ENCODE measurements at places on chromosomes 12 and 14.
A peak's percentile ranks its signal among the peaks of the same experiment; 100 is the strongest.

DNA sequence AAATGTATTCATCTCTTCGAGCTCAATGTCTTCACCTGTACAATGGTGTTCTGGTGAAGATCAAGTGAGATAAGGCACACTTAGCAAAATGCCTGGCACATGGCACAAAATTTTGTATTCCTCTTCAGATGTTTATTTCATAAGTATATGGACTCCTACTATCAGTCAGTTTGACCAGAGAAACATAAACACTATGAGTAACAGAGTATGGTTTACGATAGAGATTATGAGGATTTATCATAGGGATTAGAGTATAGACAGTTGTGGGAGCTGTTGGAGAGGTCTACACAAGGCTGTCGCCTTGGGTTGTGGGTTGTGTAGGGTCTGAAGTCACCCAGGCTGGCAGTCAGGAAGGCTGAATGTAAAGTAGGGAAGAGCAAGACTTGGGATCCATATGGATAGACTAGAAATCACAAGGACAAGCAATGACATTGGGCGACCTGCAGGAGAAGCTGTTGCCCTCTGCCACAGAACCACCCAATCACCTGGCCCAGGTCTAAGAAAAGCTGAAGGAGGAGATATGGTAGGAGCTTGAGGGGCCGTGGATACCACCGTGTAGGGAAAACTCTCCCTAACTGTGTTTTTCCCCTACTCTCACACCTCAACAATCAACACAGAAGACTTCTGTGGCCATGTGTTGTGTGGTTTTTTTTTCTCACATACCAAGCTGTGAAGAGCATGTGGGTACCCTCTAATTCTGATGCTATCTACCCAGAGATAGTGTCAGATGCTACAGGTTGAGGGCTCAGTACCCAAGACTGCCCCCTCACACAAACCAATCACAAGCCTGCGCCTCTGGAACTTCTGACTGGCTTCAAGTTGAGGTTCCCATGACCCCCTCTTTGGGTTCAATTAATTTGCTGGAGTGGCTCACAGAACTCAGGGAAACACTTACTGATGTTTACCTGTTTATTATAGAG, 27.2 kb upstream of the RESF1 start:
- peak; percentile 53 for DNase-seq

DNA sequence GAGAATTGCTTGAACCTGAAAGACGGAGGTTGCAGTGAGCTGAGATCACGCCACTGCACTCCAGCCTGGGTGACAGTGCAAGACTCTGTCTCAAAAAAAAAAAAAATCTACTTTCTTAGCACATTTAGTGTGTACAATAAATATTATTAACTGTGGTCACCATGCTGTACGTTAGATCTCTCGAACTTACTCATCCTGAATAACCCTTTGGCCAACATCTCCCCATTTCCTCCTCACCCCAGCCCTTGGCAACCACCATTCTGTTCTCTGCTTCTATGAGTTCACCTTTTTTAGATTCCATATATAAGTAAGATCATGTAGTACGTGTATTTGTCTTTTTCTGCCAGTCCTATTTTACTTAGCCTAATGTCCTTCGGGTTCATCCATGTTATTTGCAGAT, 13.4 kb downstream of the FUT8 start:
- no peak for DNase-seq

DNA sequence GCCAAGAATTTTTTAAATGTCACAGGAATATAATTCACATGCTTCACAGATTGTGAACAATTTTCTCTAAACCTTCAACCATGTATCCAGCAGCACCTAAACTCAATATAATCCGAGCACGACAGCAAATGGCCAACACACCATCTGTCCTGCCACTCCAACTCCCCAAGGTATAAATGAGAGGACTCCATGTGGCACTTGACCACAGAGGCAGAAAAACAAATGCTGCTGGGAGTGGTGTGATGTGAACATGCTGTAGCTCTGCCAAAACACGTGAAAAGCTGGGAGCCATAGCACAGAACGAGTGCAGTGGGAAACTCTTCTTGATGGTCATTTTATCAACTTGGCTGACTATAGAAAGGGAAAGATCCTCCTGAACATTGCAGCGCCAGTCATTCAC, 70.9 kb downstream of the LLPH start:
- no peak for DNase-seq

DNA sequence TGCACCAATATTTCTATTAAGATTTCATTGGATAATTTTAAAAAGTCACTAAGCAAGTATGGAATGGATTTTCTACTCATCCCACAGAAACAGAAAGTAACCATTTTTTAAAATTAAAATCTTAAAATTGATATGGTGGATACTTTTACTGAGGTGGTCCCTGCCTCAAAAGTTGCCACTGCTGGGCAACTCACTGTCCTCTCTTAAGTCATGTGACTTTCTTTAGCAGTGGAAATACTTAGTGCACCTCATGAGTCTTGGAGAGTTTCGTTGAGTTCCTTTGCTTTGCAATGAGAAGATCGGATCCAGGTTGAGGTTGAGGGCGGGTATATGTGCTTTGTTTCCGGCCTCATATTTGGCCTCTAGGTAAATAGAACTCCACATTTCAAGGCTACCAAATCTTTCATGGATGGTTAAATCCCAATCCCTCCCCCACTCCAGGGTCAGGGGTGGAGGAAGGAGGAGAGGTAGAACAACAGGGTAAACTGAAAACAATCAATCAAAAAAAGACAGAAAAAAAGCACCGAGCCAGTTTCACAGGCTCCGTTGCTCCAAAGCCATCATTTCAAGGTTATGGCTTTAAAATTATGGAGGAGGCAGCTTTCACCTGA, 39.5 kb upstream of the DUSP6 start:
- DNase-seq = no peak

DNA sequence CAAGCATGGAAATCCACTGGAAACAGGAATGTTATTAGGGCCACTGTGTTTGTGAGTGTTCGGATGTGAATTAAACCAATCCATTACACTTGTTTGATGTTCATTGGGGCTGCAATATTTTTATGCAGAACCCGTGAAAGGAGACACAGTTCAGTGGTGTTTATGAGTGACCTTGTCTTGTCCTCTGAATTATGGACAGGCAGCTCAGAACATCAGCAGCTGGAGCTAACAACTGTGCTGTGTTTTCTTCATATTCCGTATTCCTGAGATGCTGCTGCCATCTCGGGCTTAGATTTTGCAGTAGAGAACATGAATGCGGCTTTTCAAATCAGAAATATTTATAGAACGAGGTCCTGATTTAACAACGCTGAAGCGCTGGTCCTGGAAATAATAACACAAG, 20.3 kb upstream of the CACNA1C start:
- DNase-seq = no peak

DNA sequence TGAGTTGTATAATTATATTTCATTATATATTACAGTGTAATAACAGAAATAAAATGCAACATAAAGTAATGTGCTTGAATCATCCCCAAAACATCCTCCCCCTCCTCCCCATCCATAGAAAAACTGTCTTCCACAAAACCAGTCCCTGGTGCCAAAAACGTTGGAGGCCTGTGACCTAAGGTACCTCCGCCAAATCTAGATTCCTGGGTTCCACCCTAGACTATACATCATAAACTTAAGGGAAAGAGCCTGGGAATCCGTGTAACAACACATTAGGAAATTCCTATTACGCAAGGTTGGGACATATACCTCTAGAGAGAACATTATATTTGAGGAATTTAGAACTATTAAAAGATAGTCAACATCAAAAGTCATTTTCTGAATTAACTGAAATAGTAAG, 38.0 kb downstream of the SPPL3 start:
- DNase-seq = peak; percentile 78

- peak; percentile 66 for DNase-seq
These were observed 33.0 kb downstream of the FRMD6 start for GRCh38 chr14:51684760-51685159.

GRCh38 chr12:106358396-106359241, 1.1 kb downstream of the POLR3B start:
- DNase-seq = peak; percentile 93

DNA sequence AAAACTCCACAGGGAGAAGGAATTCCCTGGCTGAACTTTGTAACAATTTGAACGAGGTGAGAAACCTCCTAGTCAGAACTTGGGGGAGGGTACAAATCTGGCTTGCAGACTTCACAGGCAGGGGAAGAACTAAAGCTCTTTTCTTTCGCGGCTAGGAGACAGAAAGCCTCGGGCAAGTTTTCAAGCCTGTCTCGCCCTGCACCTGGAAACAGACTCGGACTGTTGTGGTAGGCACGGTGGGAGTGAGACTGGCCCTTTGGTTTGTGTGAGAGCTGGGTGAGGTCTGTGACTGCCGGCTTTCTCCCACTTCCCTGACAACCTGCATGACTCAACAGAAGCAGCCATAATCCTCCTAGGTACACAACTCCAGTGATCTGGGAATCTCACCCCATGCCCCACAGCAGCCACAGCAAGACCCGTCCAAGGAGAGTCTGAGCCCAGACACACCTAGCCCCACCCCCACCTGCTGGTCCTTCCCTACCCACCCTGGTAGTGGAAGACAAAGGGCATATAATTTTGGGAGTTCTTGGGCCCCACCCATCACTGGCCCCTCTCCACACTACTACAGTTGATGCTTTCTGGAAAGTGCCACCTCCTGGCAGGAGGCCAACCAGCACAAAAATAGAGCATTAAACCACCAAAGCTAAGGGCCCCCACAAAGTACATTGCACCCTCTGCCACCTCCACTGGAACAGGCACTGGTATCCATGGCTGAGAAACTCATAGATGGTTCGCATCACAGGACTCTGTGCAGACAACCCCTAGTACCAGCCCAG, 102.7 kb upstream of the ST8SIA1 start:
- DNase-seq = no peak

- DNase-seq = no peak
These were observed 626 bp downstream of the LHX5 start for GRCh38 chr12:113470871-113471618.

- DNase-seq = no peak
These were observed 24.6 kb upstream of the SERPINA1 start for GRCh38 chr14:94412671-94413638.

DNA sequence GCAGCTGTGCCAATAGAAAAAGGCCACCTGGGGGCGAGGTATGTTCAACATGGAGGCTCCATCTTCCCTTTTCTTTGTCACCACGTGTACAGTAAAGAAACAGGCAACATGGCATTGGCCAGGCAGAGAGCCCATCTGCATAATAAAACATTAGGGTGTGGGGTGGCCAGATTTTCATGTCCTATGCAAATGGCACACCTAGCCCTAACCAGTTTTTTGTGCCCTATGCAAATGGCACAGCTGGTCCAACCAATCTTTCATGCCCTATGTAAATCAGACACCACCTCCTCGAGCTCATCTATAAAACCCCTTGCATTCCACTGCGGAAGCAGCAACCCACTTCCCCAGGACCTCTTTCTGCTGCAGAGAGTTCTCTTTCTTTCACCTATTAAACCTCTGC, 149.1 kb upstream of the RGS6 start:
- no peak for DNase-seq

GRCh38 chr12:114166362-114166761, 200.2 kb upstream of the RBM19 start:
- peak; percentile 2 for DNase-seq

DNA sequence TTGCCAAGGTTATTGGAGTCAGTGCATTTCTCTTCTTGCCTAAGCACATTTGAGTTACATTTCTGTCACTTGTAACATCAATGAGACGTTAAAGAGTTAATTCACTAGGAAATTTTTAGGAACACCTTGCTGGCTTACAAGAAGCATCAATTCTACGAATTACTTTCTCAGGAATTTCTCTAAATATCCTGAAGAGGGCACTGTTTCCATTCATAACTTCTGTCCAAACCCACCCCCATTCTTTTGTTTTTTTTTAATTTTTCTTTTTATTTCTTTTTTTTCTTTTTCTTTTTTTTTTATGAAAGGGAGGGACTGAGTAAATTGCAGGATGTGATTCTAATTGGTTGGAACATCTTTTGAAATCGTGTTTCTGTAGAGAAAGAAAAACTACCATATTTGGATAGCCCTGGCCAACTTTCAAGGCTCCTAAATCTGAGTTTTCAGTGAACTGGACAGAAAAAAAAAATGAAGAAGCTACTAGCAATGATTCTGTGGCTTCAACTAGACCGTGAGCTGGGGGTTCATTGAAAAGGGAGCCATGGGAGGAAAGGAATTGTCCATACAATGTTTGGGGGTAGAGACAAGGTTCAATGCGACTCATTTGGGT, 285.3 kb downstream of the DAD1 start:
- DNase-seq = peak; percentile 7

- peak; percentile 53 for DNase-seq
These were observed 27.6 kb downstream of the WASHC3 start for GRCh38 chr12:102033991-102034745.

DNA sequence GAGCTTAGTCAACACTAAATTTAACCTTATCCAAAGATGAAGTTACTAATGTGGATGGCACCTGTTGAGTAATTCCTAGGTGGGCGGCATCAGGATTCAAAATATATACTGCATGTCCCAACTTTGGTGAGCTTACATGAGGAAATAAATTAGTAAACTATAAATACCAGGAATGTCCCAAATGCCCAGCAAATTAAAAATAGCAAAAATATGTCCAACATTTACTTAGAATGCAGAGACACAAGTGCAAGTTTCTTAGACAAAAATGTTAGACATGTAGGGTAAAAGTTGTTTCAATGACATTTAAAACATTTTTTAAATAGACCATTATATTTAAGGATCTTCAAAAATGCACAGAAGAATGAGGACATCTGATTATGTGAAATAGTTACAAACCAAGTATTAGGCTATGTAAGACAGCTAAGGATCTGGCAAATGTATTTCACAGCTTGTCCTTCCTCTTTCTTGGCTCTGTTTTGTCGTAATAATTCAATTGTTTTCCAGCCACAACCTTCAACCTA, 115.9 kb downstream of the NAV3 start:
- peak; percentile 54 for DNase-seq

GRCh38 chr12:10663869-10664268, 10.0 kb downstream of the STYK1 start:
- no peak for DNase-seq

DNA sequence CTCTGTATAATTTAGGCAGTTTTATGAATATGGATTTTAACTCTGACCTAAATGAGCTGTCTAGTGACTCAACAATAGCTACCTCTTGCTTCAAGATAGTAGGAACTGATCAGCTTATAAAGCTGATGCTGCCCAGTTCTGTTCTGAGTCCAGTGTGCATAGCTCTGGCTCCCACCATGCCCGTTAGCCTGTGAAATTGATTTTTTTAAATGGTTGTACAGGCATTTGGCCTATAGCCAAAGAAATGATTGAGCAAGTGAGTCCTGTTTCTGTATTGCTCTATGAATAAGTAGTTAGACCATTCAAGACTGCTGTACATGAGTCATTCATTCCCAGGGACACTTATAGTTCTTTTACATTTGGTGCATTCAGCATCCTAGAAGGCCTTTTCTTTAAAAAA, 36.4 kb downstream of the SAMD4A start:
- peak; percentile 68 for DNase-seq

DNA sequence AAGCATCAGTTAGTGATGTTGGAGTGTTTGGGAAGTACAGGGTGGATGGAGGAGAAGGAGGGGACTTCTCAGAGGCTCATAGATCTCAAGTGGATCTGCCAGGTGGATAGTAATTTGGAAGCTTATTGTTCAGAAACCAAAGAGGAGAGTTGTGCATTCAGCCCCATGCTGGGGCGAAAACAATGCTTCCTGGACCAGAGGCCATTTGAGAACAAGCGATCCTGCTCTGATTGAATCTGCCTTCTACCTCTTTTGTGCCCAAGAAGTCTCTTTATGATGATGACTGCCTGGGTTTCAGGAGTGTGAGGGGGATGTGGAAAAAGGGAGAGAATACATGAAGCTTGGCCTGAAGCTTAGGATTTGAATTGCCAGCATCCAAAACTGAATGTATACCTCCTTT, 110.8 kb upstream of the SRRM4 start:
- DNase-seq = no peak

All from amniotic epithelial cell (primary cell).